ENCODE measurements at places on chromosomes 16 and 17. TPM values are rescaled to one million over a fixed set of nuclear protein-coding genes. Genes with fewer than 3 reads are reported as not detected.

KRTAP2-1 gene
- not detected for total RNA-seq

FKBP10 gene
- total RNA-seq, result 96.6 TPM

KRTAP9-2 gene
- total RNA-seq, result not detected

KRT25 gene
- total RNA-seq, result not detected

MAP3K14 gene
- total RNA-seq, result 49.2 TPM

OR2C1 gene
- total RNA-seq, result not detected

CSH2 gene
- total RNA-seq, result not detected

TAT gene
- 0.03 TPM for total RNA-seq

SEPTIN1 gene
- 2.2 TPM for total RNA-seq

KRTAP2-2 gene
- total RNA-seq, result not detected

CLEC16A gene
- total RNA-seq, result 10.2 TPM

ATP2A1 gene
- 5.2 TPM for total RNA-seq

CTRB2 gene
- total RNA-seq, result 0.16 TPM

NPB gene
- total RNA-seq, result 0.49 TPM

EPOP gene
- 12.0 TPM for total RNA-seq

TPPP3 gene
- total RNA-seq, result 10.6 TPM

TRPV3 gene
- 0.30 TPM for total RNA-seq

SF3B3 gene
- total RNA-seq, result 119 TPM

TXNDC11 gene
- total RNA-seq, result 46.4 TPM

PTX4 gene
- 0.03 TPM for total RNA-seq

SNAI3 gene
- total RNA-seq, result 0.17 TPM

NOD2 gene
- total RNA-seq, result 0.02 TPM

CDH1 gene
- total RNA-seq, result 4.0 TPM

MT3 gene
- total RNA-seq, result 0.62 TPM

LPO gene
- total RNA-seq, result 0.07 TPM

CUEDC1 gene
- total RNA-seq, result 48.2 TPM

NME3 gene
- total RNA-seq, result 62.7 TPM

RAB34 gene
- total RNA-seq, result 235 TPM

CCL8 gene
- not detected for total RNA-seq

METRNL gene
- 46.0 TPM for total RNA-seq

NAT9 gene
- total RNA-seq, result 48.3 TPM

SDK2 gene
- 1.7 TPM for total RNA-seq

All from A549 treated with AZD2906 at 1 μM for 4 hours (cell line).